ENCODE measurements at places on chromosomes 1 and 21. TPM values are rescaled to one million over a fixed set of nuclear protein-coding genes. Genes with fewer than 3 reads are reported as not detected.

Gene PLA2G2F
- not detected for polyA plus RNA-seq

Gene ADCY10
- 0.12 TPM for polyA plus RNA-seq

Gene SLC6A9
- 1.5 TPM for polyA plus RNA-seq

Gene GRIK1
- 206 TPM for polyA plus RNA-seq

Gene MEF2D
- 2.1 TPM for polyA plus RNA-seq

Gene KRTAP21-1
- not detected for polyA plus RNA-seq

Gene WDTC1
- 0.67 TPM for polyA plus RNA-seq

Gene IGSF9
- polyA plus RNA-seq, result not detected

Measured in Purkinje cell (primary cell).